Activated CD8-positive, alpha-beta memory T cell treated with anti-CD3 and anti-CD28 coated beads for 48 hours (primary cell): ENCODE measurements at places on chromosomes 5 and 9.

GRCh38 chr5:102306121-102306520, 10.0 kb upstream of the SLCO4C1 start:
- DNase-seq: no peak

DNA sequence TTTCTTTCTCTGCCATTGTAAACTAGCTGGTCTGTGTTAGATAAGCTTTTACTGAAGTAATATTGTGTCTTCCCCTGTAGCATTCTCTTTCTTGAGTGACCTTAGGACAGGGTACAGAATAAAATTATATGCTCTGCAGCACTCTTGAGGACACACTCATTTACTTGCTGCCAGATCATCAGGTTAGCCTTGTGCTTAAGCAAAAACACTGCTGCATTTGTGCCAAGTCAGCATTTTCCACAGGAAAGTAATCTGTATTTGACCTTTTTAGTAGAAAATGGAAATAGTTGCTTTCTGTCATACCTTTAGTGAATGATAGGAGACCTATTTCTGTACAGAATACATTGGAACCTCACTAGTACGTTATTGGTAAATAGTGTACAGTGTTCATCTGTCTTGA, 54.2 kb downstream of the LMNB1 start:
- DNase-seq: no peak

GRCh38 chr5:138230981-138231589, 18.0 kb upstream of the CDC23 start:
- no peak for DNase-seq

DNA sequence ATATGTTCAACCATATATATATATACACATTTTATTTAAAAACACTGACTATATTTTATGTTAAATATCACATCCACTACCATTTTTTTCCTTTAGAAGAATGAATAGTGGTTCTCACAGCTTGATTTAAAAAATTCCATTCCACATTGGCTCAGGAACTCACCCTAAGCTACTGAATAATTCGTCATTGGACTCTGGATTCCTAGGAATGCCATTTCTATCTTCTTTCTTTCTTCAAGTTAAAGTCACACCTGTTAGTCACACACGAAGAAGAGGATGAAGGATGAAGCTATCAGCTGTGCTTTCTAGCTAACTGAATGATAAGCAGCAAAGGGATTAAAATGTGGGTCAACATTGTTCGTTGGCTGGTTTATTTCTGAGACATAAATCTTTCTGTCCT, 7.9 kb downstream of the ELOVL7 start:
- no peak for DNase-seq

GRCh38 chr5:32908641-32909040, 197.5 kb downstream of the NPR3 start:
- DNase-seq: no peak

GRCh38 chr9:124420991-124421543, 5.8 kb upstream of the PSMB7 start:
- no peak for DNase-seq

GRCh38 chr9:126719618-126720031, 85.2 kb upstream of the ZBTB43 start:
- DNase-seq: peak; percentile 71

GRCh38 chr9:136192289-136193126, 12.4 kb downstream of the LHX3 start:
- no peak for DNase-seq

GRCh38 chr5:158451203-158451992, 592.5 kb upstream of the CLINT1 start:
- DNase-seq: no peak

DNA sequence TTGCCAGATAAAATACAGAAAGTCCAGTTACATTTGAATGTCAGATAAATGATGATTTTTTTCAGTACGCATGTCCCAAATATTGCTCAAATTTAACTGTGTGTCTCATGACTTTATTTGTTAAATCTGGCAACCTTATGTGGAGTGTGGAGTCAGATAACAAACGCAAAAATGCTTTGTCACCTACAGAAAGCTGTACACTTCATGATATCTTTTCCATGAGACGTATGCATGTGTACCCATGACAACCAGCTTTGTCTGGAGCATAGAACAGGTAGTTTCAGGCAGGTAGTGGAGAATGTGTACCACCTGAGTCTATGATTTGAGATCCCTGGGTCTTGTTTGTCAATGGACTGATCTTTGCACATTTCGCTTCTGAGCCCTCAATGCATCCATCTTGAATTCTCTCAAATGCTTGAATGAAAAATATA, 105.5 kb upstream of the CPEB4 start:
- no peak for DNase-seq

DNA sequence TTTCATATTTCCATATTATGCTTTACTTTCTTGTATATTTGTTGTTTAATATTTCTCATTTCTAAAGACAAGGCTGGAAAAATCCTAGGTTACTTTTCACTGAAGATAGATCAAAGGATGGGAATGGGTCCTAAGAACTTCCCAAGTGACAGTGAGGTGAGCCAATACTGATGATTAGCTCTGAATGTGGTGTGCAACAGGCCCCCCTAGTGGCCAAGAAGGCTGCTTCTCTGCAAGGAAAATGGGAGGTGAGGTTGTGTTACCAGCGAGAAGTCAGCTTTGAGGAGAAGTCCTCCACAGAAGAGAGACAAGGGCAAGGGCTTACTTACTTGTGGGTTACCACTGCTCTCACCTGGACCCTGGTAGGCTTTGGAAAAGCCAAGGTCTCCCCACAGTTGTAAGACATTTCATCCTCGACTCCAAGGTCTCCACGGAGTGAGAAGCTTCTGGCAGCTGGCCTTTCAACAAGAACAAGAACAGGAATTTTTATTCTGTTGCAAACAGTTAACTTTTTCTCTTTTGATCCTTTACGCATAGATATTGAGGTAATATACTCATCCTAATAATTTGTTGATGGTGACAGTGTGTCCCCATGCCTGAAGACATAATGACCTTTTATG, 69.9 kb downstream of the MAMDC2 start:
- no peak for DNase-seq

- no peak for DNase-seq
Measured at GRCh38 chr9:35253075-35253474, 91.3 kb downstream of the UNC13B start.

- DNase-seq: no peak
Measured at GRCh38 chr5:73592551-73592950, 27.0 kb downstream of the UTP15 start.

DNA sequence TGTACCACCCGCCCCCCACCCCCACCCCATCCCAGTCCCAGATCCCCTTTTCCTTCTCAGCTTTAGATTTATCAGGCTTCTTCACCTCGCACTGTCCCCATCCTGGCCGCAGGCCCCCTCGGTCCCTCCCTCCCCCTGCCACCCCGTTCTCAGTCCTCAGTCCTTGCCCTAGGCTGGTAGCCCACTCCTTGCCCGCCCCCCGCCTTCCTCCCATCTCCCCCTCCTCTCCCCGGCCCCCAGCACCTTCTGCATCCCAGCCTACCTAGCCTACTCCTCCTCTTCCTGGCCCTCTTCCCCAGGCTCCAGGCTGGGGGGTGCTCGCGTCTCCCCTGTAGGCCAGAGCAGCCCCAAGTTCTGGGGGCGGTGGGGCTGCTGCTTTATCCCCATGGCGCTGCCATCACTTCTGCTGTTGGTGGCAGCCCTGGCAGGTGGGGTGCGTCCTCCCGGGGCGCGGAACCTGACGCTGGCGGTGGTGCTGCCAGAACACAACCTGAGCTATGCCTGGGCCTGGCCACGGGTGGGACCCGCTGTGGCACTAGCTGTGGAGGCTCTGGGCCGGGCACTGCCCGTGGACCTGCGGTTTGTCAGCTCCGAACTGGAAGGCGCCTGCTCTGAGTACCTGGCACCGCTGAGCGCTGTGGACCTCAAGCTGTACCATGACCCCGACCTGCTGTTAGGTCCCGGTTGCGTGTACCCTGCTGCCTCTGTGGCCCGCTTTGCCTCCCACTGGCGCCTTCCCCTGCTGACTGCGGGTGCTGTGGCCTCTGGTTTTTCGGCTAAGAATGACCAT, 828 bp downstream of the NPR2 start:
- no peak for DNase-seq

DNA sequence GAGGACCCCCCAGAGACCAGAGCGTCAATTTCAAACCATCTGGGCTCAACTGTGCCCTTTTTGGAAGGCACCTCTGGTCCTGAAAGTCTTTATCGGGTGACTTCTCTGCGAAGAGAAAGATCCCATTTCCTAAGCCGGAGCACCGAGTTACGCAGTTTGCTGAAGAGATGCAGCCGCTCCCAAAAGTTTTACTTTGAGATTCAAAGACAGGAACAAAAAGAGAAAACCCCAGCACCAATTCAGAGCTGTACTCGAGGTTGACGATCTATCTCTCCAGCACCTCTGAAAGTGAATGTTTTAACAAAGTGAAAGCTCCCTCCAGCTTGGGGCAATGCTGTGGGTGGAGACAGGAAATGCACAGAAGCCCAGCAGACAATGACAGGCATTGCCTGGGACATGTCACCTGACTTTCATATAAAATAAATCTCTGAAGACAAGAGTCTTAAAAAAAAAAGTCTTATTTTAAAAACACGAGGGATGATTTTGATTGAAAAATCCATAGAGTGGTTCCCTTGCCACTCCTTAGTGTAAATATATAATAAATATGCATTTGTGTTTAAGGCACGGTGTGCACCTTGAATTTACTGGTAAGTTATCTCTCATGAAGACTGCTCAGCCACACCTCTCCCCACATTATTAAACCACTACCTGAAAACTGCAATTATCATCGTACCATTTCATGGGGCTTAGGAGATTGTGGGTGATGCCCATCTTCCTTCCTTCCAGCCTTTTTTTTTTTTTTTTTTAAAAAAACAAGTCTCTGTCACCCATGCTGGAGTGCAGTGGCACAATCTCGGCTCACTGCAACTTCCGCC, 79.9 kb downstream of the FNBP1 start:
- peak; percentile 33 for DNase-seq
